ENCODE measurements at places on chromosomes 11 and 22. TPM values are rescaled to one million over a fixed set of nuclear protein-coding genes. Genes with fewer than 3 reads are reported as not detected.
A peak's percentile ranks its signal among the peaks of the same experiment; 100 is the strongest.

DNA sequence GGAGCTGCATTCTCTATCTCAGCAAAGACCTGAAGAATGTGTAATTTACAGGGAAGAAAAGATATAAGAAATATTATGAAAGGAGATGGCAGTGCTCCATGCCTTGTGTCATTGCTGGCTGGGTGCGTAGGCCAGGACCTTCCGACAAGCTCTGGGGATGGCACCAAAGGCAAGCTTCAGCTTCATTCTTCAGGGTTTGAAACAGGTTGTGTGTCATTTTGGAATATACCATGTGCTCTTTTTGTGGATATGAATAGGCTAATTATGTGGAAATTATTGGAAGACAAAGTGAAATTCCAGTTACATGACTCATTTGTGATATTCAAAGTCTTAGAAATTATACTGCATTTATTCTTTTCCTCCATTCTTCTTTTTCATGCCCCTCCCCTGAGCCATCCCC is 5.7 kb upstream of the KIRREL3 start:
- H3K36me3 ChIP-seq: no peaks in the 10 kb centered on the region
- peaks cover 25% of the 10 kb centered on the region for H3K4me1 ChIP-seq
- H3K27ac ChIP-seq: no peak overlapping the region
- no peak for DNase-seq
- H3K4me3 ChIP-seq: no peak overlapping the region

GRCh38 chr22:39661842-39662685 is 91.5 kb downstream of the CACNA1I start:
- peaks cover 37% of the 10 kb centered on the region for H3K27me3 ChIP-seq
- no peak for DNase-seq
- H3K4me1 ChIP-seq: peaks cover 23% of the 10 kb centered on the region
- H3K4me3 ChIP-seq: no peak overlapping the region

Gene CECR2
- 7.4 TPM for total RNA-seq

DNA sequence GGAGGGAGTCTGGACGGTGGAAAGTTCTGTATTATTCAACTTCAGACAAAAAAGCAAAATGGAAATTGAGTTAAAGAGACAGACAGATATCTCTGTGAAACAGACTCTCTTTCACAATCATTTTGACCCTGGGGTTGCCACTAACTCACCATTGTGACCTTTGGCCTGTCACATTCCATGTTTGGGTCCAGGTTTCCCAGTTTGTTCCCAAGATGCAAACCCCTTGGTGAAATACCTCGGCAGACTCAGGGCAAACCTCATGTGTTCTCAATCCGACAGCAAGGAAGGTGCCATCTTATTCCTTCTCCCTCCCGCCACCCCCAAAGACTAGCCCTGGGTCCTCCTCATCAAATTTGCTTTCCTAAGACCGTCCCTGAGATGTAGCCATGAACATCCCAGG is 41.8 kb downstream of the GALNT18 start:
- H3K27ac ChIP-seq: no peak overlapping the region
- H3K4me1 ChIP-seq: peaks cover 45% of the 10 kb centered on the region
- no peaks in the 10 kb centered on the region for H3K36me3 ChIP-seq
- DNase-seq: no peak
- no peak overlapping the region for H3K4me3 ChIP-seq
- peaks cover 3% of the 10 kb centered on the region for H3K27me3 ChIP-seq

Gene MS4A18
- total RNA-seq: not detected

Gene NCAPH2
- total RNA-seq: 58.6 TPM

DNA sequence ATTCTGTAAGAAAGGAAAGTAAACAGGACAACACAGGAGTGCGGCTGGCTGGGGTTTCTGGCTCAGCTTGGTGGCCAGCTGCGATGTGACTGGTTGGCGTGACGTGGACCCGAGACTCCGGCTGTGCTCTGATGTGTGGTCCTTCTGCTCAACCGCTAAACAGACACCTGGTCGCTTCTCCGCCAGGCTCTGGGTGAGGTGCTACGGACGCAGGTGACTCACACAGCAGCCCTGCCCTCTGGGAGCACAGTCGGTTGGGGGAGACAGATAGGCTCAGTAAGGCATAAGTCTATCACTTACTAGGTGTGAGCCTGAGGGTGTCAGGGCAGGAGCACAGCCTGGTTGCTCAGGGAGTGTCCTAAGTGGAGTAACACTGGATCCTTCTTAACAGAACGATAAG is 8.2 kb downstream of the RTL6 start:
- H3K4me1 ChIP-seq: peaks cover 11% of the 10 kb centered on the region
- peaks cover 29% of the 10 kb centered on the region for H3K36me3 ChIP-seq
- no peak for DNase-seq
- no peak overlapping the region for H3K4me3 ChIP-seq

DNA sequence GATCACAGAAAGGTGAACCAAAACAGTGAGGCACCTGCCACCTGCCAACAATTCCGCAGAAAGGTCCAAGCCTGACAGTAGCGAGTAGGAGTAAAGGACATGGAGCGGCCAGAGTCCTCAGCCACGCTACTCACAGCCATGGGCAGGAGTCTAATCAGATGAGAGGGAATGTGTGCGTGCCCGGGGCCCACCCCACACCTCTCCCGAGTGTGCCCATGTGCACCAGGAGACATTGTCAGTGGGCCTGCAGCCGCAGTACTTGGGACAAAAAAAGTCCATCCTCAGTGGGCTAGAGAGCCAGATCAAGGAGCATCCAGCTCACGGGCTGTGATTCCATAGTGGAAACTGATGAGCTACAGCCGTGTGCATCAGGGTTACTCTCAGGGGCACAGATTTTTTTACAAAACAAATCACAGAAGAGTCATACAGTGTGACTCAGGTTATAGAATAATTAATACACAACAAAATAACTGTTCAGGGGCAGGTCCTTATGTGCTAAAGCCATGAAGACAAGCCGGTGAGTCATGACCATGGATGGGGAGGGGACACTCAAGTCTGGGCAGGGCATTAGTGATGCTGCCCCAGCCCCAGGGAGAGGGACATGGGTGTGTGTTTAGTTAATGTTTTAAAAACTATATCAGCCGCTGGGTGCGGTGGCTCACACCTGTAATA is 12.0 kb downstream of the SART1 start:
- H3K4me3 ChIP-seq: no peak overlapping the region
- no peak overlapping the region for H3K27ac ChIP-seq
- DNase-seq: no peak
- no peaks in the 10 kb centered on the region for H3K27me3 ChIP-seq

DNA sequence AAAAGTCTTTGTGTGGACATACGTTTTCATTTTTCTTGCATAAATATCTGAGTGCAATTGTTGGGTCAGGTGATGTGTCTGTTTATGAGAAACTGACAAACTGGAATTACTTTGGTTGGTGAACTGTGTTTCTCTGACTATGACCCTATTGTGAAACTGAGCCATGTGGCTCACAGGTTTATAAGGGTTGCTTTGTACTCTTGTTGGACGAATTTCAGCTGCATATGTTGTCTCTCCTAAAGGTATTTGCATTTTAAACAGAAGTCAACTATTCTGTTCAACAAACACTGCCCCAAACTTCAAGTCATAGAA is 34.4 kb upstream of the RASD2 start:
- no peak for DNase-seq
- H3K4me3 ChIP-seq: no peak overlapping the region
- no peaks in the 10 kb centered on the region for H3K4me1 ChIP-seq
- H3K36me3 ChIP-seq: no peaks in the 10 kb centered on the region

- H3K27ac ChIP-seq: no peak overlapping the region
- no peaks in the 10 kb centered on the region for H3K36me3 ChIP-seq
- no peak for DNase-seq
- no peaks in the 10 kb centered on the region for H3K27me3 ChIP-seq
Observed at GRCh38 chr11:15551901-15552851, 437.5 kb downstream of the INSC start.

DNA sequence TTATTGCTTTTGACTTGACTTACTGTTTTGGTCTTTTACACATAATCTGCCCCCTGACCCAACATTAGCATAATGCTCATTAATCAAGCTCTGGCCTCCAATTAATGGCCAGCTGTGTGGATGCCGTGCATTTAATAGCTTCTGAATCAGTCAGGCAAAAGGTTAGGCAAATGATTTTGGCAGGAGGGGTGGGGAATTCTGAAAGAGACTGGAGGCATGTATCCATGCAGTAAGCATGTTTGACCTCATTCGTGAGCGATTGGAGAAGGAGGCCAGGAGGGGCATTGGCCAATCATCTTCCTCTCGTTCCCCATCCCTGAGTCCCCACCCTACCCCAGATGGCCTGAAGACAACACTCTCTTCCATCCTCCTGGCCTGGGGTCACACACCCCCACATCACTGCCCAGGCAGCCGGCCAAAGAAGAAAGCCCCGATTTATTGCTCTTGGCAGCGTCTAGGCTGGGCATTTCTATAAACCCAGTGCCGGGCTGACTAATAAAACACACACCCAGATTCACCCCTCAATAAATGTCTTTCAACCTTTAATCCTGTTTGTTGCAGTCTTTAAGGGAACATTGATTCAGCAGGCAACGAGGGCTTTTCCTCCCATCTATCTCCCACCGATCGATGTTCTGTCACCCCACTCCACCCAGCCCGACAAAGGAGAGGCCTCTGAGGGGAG is 150.0 kb downstream of the OPCML start:
- no peak overlapping the region for H3K27ac ChIP-seq
- DNase-seq: peak; percentile 64
- peaks cover 4% of the 10 kb centered on the region for H3K36me3 ChIP-seq
- H3K27me3 ChIP-seq: peaks cover 11% of the 10 kb centered on the region

Gene METTL15
- 15.2 TPM for total RNA-seq

DNA sequence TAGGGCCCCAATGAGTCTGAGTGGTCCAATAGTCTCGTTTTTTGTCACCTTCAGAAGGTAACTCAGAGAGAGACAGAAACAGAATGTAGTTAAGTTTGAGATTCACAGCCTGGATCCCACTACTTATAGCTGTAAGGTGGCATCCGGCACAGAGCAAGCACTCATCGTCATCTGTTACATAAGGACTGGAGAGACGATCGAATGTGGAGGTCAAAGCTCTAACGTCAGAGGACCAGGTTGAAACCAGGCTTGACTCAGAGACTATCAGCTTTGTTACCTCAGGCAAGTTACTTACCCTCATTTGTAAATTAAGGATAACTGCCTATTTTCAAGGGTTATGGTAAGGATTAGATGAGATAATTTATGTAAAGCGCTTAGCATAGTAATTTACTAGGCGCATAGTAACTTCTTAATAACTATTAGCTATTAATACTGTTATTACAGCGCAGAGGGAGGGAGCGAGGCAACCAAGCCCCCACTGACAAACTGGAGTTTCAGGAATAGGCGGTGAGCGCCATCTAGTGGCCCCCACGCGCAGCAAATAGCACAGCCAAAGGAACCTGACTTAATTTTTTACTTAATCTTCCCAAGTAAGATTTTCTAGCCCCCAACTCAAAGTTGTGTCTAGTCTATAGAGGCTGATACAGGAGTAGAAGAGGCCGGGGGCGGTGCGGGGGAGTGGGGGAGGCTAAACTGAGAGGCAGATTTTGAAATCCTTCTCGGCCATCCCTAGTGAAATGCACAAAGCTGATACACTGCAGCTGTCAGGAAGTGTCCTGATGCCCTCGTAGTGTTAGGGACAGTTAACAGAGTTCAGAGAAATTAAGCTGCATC is 29.0 kb upstream of the API5 start:
- no peaks in the 10 kb centered on the region for H3K36me3 ChIP-seq
- peaks cover 3% of the 10 kb centered on the region for H3K4me1 ChIP-seq
- H3K4me3 ChIP-seq: no peak overlapping the region
- H3K27ac ChIP-seq: no peak overlapping the region

Gene HEPN1
- not detected for total RNA-seq

GRCh38 chr11:107591378-107592230 is 657 bp downstream of the ELMOD1 start:
- H3K27me3 ChIP-seq: peaks cover 36% of the 10 kb centered on the region
- no peak for DNase-seq
- H3K27ac ChIP-seq: peak overlapping the region; percentile 54

- H3K27ac ChIP-seq: no peak overlapping the region
- DNase-seq: no peak
- H3K4me3 ChIP-seq: no peak overlapping the region
Observed at GRCh38 chr11:1803246-1803645, 31.5 kb upstream of the SYT8 start.

DNA sequence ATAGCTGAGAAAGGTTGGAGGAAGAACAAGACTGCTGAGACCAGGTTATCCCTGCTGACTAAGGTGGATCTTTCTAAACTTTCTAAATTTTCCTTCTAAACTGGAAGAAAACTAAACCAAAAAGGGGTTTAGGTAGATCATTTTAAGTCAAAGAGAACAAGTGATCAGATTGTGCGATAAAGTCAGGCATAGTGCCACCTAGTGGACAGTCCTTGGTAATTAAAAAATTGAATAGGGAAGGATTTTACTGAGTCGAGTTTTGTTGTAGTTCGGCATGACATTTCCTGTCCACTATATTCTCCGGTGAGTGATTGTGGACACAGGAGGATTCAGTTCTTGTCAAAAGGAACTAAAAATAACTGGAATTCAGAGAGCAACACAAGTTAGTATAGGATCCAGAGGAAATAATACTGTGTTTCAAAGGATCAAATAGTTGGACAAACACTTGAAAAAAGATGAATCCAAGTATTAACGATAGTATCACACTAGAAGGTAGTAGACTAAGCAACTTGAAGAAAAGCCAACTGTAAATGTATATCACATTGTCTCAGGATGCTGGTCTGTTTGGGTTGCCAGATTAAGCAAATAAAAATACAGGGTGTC is 1236.4 kb downstream of the FAM181B start:
- no peak overlapping the region for H3K4me3 ChIP-seq
- no peaks in the 10 kb centered on the region for H3K27me3 ChIP-seq
- H3K27ac ChIP-seq: no peak overlapping the region
- no peaks in the 10 kb centered on the region for H3K36me3 ChIP-seq

DNA sequence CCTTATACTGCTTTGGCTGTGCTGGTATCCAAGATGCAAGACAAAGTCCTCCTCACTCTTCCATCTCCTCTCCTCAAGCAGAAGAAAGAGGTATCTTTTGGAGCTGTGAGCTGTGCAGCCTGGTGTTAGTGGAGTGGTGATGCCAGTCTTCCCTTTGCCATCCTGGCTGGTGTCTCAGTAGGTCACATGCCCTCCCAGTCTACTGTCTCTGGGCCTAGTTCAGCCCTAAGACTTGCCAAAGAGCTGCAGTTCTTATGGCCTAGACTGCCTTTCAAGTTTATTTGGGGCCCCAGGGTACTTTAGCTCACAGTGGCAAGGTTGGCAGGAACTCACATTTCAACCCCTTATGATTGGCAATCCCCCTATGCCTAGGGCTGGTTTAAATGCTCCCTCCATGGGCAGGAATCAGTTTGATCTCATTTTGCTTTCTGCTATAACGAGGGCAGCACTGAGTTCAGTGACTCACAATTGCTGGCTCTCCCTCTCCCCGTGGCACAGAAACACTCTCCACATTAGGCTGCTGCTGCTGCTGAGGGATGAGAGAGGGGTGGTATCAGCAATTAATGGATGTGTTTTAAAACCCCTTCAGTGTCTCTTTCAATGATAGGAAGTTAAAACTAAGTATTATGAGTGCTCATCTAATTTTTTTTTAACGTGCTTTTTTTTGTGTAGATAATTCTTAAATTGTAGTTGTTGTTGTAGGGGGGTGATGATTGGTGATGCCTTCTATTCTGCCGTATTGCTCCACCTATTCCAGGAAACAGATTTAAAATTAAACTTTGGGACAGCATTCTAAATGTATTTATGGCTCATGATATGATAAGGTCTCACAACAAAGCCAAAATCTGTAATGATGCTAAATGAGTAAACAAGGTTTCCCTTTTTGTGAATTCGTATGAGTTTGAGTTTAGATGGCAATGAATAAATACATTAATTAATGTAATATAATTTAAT is 1295.0 kb downstream of the JRKL start:
- H3K4me1 ChIP-seq: no peaks in the 10 kb centered on the region
- DNase-seq: no peak
- H3K4me3 ChIP-seq: no peak overlapping the region
- no peaks in the 10 kb centered on the region for H3K36me3 ChIP-seq
- no peak overlapping the region for H3K27ac ChIP-seq
- no peaks in the 10 kb centered on the region for H3K27me3 ChIP-seq
